ENCODE measurements at places on chromosomes 4 and X.

DNA sequence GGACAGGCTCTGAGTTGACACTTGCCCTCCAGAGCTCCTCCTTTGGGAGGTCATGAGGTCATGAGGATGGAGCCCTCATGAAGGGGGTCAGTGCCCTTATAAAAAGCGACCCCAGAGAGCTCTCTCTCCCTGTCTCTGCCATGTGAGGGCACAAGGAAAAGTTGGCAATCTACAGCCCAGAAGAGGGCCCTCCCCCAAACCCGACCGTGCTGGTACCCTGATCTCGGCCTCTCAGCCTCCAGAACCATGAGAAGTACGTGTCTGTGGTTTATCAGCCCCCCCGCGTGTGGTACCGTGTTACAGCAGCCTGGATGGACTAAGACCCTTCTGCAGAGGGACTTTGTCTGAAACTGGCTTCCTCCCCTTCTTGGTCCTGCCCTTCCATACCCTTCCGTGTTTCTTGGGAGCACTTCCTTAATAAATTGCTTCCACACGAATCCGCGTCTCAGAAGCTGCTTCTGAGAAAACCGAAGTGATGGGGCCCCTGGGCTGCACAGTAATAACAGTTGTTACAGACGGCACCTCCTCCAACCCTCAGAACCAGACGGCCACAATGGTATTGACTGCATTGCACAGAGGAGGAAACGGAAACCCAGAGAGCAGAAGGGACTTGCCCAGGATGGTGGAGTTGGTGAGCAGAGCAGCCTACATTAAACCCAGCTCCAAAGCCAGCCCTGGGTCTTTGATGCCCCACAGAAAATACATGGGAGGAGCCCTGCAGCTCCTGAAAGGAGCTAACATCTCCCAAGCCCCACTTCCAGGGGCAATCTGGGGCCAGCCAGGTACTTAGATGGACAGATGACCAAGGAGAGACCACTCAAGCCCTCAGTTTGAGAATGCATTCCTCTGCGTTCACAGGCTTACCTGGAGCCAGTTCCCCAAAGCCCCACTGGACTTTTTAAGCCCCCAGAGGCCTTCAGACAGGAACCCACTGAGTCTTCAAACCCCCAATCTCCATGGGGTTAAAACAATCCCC, 242.7 kb downstream of the BCOR start:
- DNase-seq = no peak

DNA sequence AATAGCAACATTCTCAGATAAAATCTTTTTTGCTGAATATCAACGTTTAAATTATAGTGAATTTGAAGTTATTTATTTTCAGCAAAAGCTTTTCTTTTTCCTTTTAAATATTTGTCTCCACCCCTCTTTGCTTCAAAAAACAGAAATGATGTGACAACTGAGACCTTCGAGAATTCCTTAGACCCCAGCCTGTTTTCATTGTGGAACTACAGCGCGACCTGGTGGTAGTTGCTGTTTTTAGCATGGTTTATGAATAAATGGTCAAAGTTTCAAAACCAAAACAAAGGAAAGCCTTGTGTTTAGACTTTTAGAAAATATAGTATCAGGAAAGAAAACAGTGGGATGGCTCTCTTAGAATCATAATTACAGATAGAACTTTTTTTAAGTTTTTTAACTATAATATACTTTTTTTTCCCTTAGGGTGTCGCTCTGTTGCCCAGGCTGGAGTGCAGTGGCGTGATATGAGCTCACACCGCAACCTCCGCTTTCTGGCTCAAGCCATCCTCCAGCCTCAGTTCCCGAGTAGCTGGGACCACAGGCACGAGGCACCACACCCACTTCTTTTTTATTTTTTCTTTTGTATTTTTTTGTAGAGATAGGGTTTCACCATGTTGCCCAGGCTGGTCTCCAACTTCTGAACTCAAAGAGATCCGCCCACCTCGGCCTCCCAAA, 26.8 kb upstream of the TMEM184C start:
- no peak for DNase-seq

GRCh38 chr4:141340458-141340857, 119.8 kb downstream of the ZNF330 start:
- DNase-seq = no peak

- no peak for DNase-seq
These were observed 3.5 kb downstream of the HUWE1 start for GRCh38 chrX:53682885-53683555.

DNA sequence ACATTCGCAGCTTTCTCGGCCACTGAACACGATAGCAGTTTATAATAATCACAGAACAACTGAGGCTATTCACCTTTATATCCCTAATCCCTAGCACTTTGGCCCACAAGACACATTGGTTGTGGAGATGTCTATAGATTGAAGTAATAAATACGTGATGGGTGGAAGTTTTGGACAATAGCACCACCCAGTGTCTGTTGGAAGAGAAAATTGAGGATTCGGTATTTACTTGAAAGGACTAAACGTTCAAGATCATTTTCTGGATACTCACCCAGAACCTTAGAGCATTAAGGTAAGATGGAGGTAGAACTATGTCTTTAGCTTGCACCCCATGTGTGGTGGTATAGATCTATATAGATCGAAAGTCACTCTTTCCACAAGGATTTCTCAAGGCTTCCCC, 787 bp upstream of the TMSB15A start:
- no peak for DNase-seq

DNA sequence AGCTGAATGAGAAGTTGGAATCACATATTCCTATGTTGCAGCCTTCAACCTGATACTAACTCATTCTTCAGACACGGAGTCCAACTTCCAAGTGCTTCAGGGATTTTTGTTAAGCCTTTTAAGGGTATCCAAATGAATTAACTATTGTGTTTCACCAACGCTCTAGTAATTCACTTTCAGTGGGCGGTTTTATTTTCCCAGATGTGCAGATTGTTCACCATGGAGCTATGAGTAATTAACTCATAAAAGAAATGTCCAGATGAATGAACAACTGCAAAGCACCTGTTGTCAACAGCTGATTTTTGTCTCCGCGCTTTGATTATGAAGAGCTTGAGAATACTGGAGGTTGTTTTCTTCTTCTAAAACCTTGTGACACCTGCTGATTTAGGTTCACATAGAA, 187.6 kb downstream of the CBR4 start:
- no peak for DNase-seq

DNA sequence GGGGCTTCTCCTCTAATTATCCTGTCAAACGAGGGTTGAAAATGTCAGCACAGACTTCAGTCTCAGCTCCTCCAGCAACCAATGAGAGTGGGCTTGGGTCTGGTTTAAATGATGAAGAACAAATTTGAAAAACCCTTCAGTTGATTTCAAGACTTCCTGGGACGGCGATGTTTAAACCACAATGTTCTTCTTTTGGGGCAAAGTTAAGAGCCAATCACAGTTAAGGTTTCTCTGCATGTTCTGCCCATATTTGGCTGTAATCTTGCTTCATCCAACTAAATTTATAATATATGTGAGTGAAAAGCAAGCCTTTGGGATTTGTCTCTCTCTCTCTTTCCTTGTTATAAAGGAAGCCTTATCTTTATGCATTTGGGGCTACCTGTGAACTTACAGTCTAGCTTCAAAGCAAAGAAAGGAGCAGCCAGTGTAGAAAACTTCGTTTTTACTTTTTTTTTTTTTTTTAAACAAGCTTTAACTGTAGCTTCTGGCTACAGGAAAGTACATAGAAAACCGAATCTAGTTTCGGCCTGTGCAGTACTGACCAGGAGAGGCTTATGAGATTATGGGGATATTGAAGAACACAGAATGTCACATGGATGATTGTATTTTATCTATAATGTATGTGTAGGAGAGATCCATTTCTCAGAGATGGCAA, 46.8 kb upstream of the FAM9C start:
- no peak for DNase-seq

DNA sequence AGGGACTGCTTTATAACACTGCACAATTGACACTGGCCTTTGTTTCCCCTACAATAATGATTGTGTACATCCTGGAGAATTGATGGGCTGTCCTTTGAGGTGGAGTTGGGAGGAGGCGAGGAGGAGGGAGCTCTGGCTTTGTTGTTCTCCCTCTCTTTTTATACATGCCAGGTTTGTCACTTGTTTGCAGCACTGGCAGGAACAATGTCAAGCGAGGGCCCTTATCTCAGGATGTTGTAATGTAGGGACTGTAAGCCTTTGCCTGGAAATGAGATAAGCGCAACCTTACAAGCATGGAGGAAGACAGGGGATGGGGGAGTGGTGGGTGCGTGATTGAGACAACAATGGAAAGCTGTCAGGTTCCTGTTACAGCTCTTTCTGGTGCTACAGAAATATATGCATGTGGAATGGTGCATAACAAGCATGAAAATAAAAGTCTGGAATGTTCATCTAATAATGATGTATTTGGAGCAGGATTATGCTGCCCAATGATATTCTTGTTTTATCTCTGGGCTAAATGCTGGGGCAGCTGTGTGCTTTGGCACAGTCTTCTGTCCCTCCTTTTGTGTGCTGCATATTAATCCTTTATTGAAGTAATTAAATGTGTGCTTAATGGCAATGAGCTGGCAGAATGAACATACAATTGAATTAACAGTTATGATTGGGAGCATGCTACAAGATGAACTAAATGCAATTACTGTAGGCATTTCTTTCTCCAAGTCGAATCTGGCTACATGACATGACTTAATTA, 294.4 kb downstream of the GPAT3 start:
- DNase-seq = no peak
